IMR-90 (cell line): ENCODE measurements at places on chromosomes 4 and X.

- peak; percentile 13 for DNase-seq
These were observed 69.4 kb downstream of the TBC1D9 start for GRCh38 chr4:140686796-140687195.

- peak; percentile 15 for DNase-seq
These were observed 260.1 kb upstream of the ETNPPL start for GRCh38 chr4:109022961-109023360.

GRCh38 chr4:159446266-159446976, 343.5 kb downstream of the RAPGEF2 start:
- DNase-seq = peak; percentile 84

- no peak for DNase-seq
These were observed 225.9 kb downstream of the RAPGEF2 start for GRCh38 chr4:159328766-159329165.

DNA sequence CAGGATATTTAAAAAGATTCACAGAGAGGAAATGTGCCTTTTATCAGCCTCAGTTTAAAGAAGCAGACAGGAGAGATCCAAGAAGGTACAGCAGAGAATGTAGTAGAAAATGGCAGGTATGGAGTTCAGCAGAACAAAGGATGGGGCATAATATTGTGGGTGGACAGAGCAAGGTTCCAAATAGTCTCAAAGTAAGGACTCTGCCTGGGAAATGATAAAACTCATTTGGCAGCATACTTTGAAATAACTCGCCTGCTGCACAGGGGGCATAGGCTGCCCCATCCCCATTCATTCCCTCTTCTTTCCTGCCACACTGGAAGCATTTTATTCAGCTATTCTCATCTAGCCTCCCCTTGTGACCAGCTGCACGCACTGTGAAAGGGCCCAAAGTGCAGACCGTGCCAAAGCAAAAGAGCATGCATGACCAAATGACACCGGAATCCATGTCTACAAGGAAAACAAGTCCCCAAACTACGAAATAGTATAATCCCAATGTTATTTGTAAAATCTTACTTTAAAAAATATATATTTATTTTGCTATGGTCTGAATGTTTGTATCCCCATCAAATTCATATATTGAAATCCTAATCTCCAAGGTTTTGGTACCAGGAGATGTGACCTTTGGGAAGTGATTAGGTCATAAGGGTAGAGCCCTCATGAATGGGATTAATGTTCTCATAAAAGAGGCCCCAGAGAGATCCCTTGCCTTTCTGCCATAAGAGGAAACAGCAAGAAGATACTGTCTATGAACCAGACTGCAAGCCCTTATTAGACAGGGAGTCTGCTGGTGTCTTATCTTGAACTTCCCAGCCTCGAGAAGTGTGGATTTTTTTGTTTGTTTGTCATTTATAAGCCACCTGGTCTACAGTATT, 77.4 kb upstream of the PRSS48 start:
- DNase-seq = no peak

DNA sequence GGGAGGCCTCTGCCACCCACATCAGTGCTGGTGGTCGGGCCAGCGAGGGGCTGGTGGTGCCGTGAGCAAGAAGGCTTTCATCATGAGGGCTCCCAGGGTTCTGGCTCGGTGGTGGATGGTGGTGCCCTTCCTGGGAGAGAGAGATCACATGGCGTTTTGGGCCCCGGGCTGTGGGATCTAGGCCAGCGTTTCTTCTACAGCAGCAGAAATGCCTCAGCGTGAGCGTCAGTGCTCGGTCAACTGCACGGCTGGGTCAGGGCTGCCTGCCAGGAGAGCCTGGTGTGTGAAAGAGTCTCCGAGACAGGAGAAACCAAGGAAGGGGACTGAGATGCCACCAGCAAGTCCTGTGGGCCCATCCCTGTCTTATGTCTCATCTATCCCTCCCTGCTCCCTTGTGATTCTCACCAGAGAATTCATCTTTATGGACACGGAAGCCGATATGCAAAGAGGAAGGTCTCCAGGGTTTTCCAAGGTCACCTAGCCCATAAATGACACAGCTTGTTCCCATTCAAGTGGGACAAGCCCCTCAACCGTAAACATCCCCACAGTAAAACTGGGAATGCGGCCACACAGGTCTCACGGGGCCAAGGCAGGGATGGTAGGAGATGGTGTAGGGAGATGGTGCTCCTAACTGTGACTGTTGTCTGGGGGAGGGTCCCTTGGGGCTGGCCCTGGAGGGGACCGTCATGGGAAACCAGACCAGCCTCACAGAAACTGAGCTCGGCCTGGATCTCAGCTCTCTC, 99.2 kb downstream of the SORCS2 start:
- DNase-seq = peak; percentile 40

- DNase-seq = no peak
These were observed 68.4 kb downstream of the TAPT1 start for GRCh38 chr4:16157609-16158503.

DNA sequence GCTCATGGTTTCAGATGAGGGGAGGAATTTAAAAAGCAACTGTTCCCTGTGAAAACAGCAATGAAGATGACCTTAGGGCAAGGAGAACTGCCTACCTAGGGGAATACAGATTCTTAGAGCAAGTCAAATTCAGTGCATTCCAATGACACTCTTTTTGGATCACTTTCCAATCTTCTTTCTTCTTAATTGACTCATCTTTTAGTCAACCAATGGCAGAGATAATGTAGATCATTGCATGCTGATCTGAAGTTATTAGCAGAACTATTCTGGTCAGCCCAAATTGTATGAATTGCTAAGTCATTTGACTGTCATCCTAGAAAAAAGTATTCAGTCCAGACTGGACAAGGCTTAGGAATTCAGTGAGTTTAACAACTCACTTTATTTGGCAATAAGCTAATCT, 12.6 kb upstream of the NR3C2 start:
- peak; percentile 23 for DNase-seq

GRCh38 chr4:55830716-55831115, 11.1 kb downstream of the EXOC1L start:
- no peak for DNase-seq

DNA sequence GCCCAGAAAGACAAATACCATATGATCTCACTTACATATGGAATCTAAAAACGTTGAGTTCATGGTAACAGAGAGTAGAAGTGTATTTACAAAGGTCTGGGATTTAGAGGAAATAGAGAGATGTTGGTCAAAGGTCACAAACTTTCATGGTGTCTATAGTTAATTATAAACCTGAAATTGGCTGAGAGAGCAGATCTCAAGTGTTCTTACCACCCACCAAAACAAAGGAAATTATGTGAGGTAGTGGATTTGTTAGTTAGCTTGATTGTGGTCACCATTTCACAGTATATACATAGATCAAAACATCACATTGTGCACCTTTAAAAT, 186.8 kb downstream of the NWD2 start:
- no peak for DNase-seq

DNA sequence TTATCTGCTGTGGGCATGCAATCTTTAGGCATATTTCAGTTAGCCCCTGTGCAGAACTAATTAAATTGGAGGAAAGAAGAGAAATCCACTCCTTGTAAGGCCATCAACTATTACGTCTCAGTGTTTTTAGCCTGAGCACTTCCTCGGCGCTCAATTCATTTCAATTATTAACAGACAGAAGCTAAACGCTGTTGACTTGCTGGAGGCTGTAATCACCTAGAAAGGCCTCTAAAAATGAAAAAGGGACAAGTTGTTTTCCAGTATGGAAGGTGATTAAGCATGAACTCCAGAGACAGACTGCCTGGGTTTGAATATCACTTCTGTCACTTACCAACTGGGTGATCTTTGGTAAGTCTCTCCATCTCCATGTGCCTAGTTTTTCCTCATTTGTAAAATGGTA, 59.6 kb downstream of the LEF1 start:
- no peak for DNase-seq

GRCh38 chr4:45475548-45475947, 648.3 kb downstream of the GABRG1 start:
- no peak for DNase-seq

DNA sequence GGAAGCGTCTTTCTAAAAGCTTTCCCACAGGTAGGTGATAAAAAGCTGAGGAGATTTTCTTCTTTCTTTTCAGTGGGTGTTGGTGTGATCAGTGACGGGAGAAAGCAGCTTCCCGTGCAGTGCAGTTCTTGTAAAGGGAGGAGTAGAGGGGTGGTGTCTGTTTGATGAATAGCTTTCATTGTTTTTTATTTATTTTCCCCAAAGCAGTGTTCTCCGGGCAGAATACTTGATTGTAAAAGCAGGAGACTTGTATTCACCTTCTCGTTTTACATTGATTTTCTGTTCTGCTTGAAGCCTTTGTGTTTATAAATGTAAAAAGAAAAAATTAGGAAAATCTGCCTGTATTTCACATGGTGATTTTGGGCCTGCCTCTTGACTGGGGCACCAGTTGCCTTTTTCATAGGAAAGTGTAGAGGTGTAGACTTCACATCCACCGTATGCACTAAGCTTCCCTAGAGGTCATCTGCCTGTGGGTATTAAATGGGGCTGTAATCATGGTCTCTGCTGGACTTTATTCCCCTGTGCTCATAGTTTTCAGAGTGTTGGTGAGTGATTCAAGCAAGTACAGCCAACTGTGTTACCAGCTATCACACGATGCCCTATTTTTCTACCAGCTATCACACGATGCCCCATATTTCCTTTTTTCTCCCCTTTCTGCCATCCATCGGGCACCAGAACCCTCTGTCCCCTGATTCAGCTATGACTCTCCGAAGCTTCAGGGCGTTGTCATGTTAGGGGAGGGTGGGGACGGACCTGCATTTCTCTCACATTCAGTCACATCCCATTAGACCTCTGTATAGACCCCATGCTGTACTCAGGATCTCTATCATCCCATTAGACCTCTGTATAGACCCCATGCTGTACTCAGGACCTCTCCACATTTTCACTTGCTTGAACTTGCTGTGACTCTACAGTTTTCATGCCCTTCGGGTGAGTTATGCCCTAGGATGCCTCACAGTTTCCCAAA, 526.5 kb downstream of the TRIML1 start:
- no peak for DNase-seq

- peak; percentile 36 for DNase-seq
These were observed 83.8 kb downstream of the CCKAR start for GRCh38 chr4:26406346-26406975.

DNA sequence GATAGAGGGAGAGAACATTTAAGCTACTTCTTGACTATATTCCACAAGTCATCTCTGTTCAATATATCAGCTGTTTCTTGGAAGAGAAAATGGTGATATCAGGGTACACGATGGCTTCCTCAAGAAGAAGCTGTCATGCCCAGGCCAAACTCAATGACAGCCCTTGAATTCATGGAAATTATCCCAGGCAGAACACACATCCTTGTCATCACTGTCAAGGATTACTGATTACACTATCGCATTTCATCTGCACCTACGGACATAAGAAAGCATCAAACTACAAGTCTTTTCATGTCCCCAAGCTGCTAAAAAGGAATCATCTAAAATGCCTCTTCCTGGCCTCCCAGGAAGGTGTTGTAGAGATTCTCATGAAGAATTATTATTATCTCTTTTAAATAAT, 165.2 kb upstream of the SLC7A11 start:
- DNase-seq = no peak

GRCh38 chr4:185381288-185382196, 14.2 kb downstream of the LRP2BP start:
- DNase-seq = peak; percentile 24

GRCh38 chrX:20393944-20394343, 127.2 kb upstream of the RPS6KA3 start:
- no peak for DNase-seq

- DNase-seq = no peak
These were observed 68.4 kb downstream of the NSG1 start for GRCh38 chr4:4455210-4455865.

GRCh38 chrX:124747295-124747694, 400.9 kb downstream of the SH2D1A start:
- no peak for DNase-seq

DNA sequence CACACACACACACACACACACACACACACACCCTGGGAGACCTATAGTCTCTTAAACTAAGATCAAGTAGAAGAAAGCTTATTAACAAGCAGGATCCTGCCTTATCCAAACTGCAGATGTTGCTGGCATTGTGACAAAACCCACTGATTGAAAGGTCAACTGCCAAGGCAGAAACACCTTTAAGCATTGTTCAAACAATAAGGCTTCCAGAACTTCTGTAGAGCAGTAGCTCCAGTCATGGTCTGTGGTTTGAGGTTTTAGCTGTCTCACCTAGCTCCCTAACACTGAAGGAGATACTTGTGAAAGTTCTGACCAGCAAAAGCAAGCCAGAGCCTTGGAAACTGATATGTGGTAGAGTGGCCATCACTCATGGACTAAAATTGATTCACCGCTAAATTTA, 59.8 kb downstream of the PTCHD1 start:
- DNase-seq = no peak

DNA sequence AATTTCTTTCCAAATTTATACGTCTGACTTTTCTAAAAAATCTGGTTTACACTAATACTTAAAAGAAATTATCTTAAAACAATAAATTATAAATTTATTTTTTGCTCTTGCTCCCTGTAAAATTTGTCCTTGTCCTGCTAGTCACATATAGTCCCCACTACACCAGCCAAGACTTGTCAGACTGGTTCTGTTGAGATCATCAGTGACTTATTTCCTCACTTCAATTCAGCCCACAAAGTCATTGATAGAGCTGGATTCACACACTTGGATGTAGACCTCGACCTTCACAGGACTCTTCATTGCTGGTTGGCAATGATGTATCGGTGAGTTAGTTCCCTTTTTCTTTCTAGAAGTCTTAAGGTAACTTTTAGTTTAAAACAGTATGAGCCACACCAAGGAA, at the start of gene TMPRSS11E:
Gene TMPRSS11E, plus strand, starts transcription at position 263 of the 400 bp plus-strand sequence. Its CDS starts 50 bp downstream, at position 313.
- DNase-seq = no peak

GRCh38 chrX:19372547-19373331, 29.0 kb downstream of the PDHA1 start:
- DNase-seq = no peak

DNA sequence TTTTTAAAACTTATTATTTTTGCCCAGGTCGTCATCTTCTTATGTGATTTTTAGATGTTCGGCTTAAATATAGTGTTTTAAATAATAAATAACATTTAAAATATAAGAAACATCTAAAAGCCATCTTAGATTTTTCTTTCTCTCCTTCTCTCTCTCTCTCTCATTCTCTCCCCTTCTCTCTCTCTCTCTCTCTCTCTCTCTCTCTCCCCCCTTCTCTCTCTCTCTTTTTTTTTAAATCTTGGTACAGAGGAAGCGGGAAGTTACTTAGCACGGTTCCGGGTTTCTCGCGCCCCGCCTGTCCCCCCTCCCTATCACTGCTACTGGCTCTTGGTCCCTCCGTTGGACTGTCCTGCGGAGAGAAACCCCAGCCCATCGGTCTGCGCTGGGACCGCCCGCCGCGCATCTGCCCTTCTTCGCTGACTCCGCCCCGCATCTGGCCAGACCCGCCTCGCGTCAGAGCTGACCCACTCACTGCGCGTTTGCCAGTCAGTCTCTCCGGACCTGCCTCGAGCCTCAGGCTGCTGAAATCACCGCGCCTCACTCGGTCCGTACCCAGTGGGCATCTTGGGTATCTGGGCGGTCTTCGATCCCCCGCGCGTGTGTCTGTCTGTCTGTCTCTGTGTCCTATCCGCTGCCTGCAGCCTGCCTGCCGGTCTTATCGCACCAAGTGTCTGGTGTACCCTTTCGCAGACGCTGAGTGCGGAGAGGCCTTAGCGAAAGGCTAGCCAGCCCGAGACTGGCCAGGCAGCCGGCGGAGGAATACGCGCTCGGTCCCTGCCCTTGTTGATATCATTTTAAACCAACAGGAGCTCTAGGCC, at the start of gene PABPC5:
Gene PABPC5, plus strand, starts transcription at position 489 of the 818 bp plus-strand sequence. CDS start 739 bp downstream, outside the sequence.
- peak; percentile 82 for DNase-seq
